Naive thymus-derived CD4-positive, alpha-beta T cell (primary cell): ENCODE measurements at places on chromosomes 4 and X.

- DNase-seq, result no peak
These were observed 83.9 kb downstream of the VEGFC start for GRCh38 chr4:176708771-176709311.

- no peak for DNase-seq
These were observed 173.9 kb upstream of the PPARGC1A start for GRCh38 chr4:24063731-24064130.

DNA sequence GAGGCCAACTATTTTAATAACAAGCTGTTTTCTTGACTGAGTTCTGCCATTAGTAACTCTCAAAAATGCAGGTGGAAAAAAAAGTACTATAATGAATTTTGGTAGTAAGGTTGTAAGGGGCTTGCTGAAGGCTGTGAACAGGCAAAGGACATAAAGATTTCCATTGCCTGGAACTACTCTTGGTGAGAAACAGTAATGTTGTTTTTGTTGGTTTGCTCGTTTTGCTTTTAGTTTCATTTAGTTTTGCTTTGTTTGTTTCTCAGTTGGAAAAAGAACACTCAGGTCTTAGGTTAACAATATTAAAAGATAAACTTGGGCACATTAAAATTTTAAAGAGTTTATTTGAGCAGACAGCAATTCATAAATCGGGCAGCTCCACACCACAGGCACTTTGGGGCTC lies 824.5 kb upstream of the HTR2C start:
- DNase-seq, result no peak

DNA sequence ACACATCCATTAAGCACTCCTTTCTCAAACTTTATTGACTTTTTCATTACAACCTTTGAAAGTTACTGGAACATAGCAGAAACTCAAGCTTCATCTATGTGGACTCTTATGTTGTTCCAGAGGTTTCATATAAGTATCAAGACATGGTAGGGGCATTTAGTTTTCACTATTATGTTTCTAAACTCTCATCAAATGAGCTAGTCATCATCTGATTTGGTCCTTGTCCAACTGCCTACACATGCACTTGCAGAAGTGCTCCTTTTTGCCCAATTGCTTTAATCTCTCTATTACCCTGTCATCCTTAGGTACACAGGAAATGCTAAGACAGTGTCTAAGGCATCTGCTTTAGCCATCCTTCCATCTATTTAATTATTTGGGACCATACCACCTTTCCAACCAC lies 42.2 kb upstream of the EPGN start:
- DNase-seq, result no peak

DNA sequence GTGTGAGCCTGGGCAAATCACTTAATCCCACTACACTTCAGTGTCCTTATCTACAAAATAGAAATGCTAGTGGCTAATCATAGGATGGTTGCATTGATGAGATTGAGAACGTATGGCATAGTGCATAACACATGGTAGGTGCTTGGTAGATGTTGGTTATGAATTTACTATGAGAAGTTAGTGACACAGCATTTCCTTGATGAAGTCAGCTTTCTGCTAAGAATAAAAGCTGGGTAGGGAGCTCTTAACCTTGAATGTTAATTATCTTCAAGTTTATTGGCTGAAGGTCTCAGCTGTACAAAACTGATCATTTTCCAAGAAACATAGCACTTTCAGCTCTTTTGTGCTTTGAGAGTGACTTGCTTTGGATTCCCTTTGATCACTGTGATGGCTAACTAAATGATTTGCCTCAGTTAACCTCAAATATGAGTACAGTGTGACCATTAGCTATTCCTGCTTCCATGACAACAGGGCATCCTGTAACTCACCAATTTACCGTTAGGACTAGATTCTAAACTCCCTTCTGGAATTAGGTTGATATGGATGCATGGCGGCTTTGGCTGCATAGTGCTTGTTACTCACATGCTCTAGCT lies 17.8 kb downstream of the PDK3 start:
- DNase-seq, result no peak
